ENCODE measurements at places on chromosomes 7 and 10. TPM values are rescaled to one million over a fixed set of nuclear protein-coding genes. Genes with fewer than 3 reads are reported as not detected.

Gene ITPRID1
- total RNA-seq, result not detected

Gene HOXA7
- total RNA-seq, result 21.8 TPM

Gene ATOH7
- total RNA-seq, result 0.34 TPM

Gene TWIST1
- total RNA-seq, result 9.5 TPM

Gene HOXA9
- 15.3 TPM for total RNA-seq

Gene SLC29A3
- 1.7 TPM for total RNA-seq

Gene RGR
- total RNA-seq, result not detected

Gene SPDYE5
- total RNA-seq, result not detected

Gene UNC5B
- total RNA-seq, result 2.0 TPM

Gene SAP25
- 0.67 TPM for total RNA-seq

Gene CALCR
- total RNA-seq, result not detected

Gene PPIF
- 198 TPM for total RNA-seq

Gene SPDYE2
- total RNA-seq, result not detected

Gene MNX1
- total RNA-seq, result not detected

Gene OTUD1
- 8.5 TPM for total RNA-seq

Gene OR13A1
- not detected for total RNA-seq

Gene BLNK
- 0.72 TPM for total RNA-seq

Gene CCDC172
- not detected for total RNA-seq

Gene MYH16
- total RNA-seq, result 0.28 TPM

Gene CLEC5A
- 3.4 TPM for total RNA-seq

Gene CFTR
- not detected for total RNA-seq

Gene CYP3A5
- total RNA-seq, result 61.2 TPM

Gene SAMD9L
- total RNA-seq, result 12.7 TPM

Gene CPA4
- 0.55 TPM for total RNA-seq

Gene GARIN1A
- total RNA-seq, result 0.28 TPM

Gene CCL24
- total RNA-seq, result 4.0 TPM

Gene MMD2
- not detected for total RNA-seq

Gene OIT3
- 0.14 TPM for total RNA-seq

Gene TFR2
- total RNA-seq, result 1.4 TPM

Gene CASP2
- 25.4 TPM for total RNA-seq

Gene CHAT
- total RNA-seq, result not detected

Gene SEMA3A
- 0.69 TPM for total RNA-seq

Gene CAMK2B
- not detected for total RNA-seq

Gene LIPK
- total RNA-seq, result not detected

Gene SGPL1
- 35.3 TPM for total RNA-seq

Gene C10orf67
- not detected for total RNA-seq

Gene NKX1-2
- not detected for total RNA-seq

Data from adrenal gland (tissue), 19 donors.